ENCODE measurements at places on chromosomes 4 and X.

DNA sequence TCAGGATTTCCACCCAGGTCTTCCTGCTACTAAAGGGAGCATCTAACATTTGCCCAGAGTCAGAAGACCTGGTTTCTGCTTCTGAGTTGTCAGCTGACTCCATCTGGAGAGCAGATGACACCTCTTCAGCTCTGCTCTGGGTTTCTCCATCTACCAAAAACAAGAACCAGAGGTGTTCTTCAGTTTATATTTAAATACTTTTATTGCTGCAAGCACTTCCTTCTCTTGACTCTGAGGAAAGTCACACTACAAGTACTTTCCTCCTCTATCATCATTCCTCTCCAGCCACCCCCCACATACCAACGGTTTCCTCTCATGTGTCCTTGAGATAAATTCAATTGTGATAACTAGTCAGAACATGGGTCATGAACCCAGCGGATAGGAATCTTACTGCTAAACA, 88.4 kb downstream of the PPP3CA start:
- DNase-seq: peak; percentile 40

DNA sequence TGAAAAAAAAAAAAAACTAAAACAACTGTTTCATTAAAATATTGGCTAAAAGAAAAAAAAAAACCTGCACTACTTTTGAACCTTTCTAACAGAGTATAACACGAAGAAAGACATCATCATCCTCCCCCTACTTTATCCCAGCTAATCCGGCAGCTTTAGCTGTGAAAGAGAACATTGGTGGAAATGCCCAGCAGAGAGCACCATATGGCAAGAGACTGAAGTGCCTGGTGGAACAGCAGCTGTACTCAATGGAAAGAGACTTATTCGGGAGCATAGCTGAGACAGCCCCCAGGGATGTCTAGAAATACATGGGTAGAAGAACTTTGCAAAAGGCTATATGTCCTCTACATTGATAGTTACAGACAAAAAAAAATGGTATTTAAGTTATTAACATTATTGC, 30.3 kb downstream of the STPG2 start:
- peak; percentile 3 for DNase-seq

GRCh38 chr4:76178296-76178695, 30.1 kb upstream of the NUP54 start:
- no peak for DNase-seq

DNA sequence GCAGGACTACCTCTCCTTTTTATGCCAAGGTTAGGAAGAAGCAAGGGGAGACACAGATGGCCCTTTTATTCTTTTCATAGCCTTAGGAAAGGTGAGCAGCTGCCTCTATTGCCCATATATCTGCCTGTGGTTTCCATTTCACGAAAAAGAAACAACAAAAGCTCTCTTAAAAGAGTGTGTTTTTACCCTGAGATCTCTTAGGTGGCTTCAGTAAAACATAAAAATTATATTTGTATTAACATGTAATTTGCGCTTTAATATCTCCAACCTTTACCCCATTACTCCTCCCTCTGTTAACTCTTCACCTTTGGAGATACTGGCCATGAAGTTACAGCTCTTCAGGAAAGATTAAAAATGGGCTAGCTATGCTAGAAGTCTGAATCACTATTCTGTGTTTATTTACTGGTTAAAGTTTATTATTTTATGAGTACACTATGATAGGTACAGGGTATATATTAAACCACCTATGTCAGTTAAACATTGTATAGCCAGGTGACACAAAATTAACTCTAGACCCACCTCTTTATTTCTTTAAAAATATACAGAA, 15.0 kb upstream of the SULT1B1 start:
- DNase-seq: no peak

- DNase-seq: no peak
Observed at GRCh38 chr4:16006771-16007446, 43.9 kb upstream of the FGFBP2 start.
